ENCODE measurements at places on chromosomes 1 and 21.

GRCh38 chr1:4221107-4221506, 321.0 kb upstream of the C1orf174 start:
- H3K4me1 ChIP-seq: no peaks in the 10 kb centered on the region
- H3K4me3 ChIP-seq: no peak overlapping the region
- H3K27ac ChIP-seq: no peak overlapping the region

- no peaks in the 10 kb centered on the region for H3K36me3 ChIP-seq
- H3K4me1 ChIP-seq: no peaks in the 10 kb centered on the region
- no peak overlapping the region for H3K4me3 ChIP-seq
- H3K27me3 ChIP-seq: no peaks in the 10 kb centered on the region
- no peak for DNase-seq
- H3K27ac ChIP-seq: no peak overlapping the region
Measured at GRCh38 chr1:24528744-24529143, 26.1 kb downstream of the RCAN3 start.

- no peaks in the 10 kb centered on the region for H3K27me3 ChIP-seq
- peaks cover 53% of the 10 kb centered on the region for H3K4me1 ChIP-seq
Measured at GRCh38 chr1:180633057-180634056, 1.5 kb downstream of the XPR1 start.

DNA sequence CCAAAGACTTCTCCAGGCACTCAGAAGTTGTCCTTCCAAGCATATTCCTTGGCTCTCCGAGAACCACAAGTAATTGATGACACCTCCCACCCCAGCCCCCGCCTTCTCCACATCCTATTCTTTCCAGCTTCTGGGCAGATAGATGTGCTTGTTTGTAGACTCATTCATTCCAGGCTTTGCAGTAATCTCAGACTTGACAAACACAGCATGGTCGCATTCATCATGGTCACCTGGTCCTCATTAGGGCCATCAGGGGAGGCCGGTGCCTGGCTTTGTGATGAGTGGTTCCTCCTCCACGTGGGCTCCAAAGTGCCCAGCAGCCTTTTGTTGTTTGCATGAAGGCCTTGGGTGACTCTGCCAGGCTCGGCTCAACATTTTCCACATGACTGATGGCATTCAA, 28.5 kb upstream of the KCNE2 start:
- H3K36me3 ChIP-seq: no peaks in the 10 kb centered on the region
- no peak overlapping the region for H3K27ac ChIP-seq
- H3K27me3 ChIP-seq: no peaks in the 10 kb centered on the region
- no peak overlapping the region for H3K4me3 ChIP-seq

GRCh38 chr1:63772876-63773275, 941 bp upstream of the ROR1 start:
- H3K27ac ChIP-seq: no peak overlapping the region
- H3K4me3 ChIP-seq: no peak overlapping the region
- DNase-seq: no peak
- H3K4me1 ChIP-seq: peaks cover 22% of the 10 kb centered on the region

GRCh38 chr21:29105218-29105617, 25.2 kb upstream of the MAP3K7CL start:
- no peak overlapping the region for H3K4me3 ChIP-seq
- H3K4me1 ChIP-seq: no peaks in the 10 kb centered on the region
- no peaks in the 10 kb centered on the region for H3K27me3 ChIP-seq
- H3K36me3 ChIP-seq: no peaks in the 10 kb centered on the region
- no peak overlapping the region for H3K27ac ChIP-seq
- no peak for DNase-seq

DNA sequence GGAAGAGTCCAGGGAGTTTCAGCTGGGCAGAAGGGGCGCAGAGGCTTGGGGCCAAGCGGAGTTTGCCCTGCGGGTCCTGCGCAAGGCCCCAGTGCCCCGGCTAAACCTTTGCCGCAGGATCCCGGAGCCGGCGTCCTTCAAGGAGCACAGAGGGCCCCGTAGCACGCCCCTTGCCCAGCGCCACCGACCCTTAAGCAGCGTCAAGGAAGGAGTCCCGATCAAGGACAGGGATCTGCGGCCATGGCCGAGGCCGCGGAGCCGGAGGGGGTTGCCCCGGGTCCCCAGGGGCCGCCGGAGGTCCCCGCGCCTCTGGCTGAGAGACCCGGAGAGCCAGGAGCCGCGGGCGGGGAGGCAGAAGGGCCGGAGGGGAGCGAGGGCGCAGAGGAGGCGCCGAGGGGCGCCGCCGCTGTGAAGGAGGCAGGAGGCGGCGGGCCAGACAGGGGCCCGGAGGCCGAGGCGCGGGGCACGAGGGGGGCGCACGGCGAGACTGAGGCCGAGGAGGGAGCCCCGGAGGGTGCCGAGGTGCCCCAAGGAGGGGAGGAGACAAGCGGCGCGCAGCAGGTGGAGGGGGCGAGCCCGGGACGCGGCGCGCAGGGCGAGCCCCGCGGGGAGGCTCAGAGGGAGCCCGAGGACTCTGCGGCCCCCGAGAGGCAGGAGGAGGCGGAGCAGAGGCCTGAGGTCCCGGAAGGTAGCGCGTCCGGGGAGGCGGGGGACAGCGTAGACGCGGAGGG, 520 bp downstream of the CLIC6 start:
- no peaks in the 10 kb centered on the region for H3K36me3 ChIP-seq
- H3K4me3 ChIP-seq: peak overlapping the region; percentile 38
- H3K27ac ChIP-seq: no peak overlapping the region
- H3K27me3 ChIP-seq: peaks cover 54% of the 10 kb centered on the region
- H3K4me1 ChIP-seq: peaks cover 22% of the 10 kb centered on the region

GRCh38 chr1:83130886-83131691, 867.8 kb downstream of the TTLL7 start:
- H3K4me3 ChIP-seq: no peak overlapping the region
- no peaks in the 10 kb centered on the region for H3K36me3 ChIP-seq
- no peaks in the 10 kb centered on the region for H3K27me3 ChIP-seq
- DNase-seq: no peak
- no peaks in the 10 kb centered on the region for H3K4me1 ChIP-seq
- H3K27ac ChIP-seq: no peak overlapping the region

DNA sequence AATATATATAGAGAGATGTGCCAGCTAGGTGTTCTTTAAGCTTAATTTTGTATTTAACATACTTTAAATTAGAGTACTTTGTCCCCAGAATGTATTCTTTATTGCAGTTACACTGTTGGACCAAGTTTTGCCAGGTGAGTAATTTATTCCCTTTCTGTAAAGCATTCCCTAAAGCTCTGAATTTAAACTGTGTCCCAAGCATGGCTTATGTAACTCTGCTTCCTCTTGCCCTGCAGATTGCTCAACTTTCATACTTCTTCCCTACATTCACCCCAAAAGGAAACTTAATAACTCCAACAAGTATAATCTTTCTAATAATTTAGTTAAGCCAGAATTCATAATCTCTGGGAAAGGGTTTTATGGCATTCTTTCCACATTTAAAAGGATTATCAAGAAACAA, 5.6 kb downstream of the LYPLAL1 start:
- H3K27me3 ChIP-seq: no peaks in the 10 kb centered on the region
- no peak overlapping the region for H3K4me3 ChIP-seq
- peaks cover 24% of the 10 kb centered on the region for H3K4me1 ChIP-seq

DNA sequence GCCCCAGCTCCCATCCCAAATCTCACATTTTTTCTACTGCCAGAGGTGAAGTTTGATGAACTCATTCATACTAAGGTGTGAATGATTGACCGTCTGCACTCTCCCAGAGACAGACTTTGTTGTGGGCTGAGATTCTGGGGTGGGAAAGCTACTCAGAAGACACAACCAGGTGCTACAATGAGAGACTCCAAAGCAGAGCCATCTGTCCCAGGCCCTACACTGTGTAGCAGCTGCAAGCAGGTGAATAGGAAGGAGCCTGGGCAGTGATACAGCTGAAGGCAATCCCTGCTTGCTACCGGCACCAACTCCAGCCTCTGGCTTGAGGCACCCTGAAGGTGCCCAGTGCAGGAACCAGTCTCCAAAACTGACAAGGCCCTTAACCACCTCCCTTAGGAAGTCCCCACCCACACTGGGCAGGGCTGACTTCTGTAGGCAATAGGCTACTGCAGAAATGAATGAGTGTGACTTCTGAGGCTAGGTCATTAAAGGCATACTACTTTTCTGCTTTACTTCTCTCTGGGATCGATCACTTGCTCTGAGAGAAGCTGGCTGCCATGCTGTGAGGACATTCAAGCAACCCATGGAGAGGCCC, 79.7 kb upstream of the RUNX3 start:
- H3K36me3 ChIP-seq: no peaks in the 10 kb centered on the region
- no peak overlapping the region for H3K27ac ChIP-seq
- DNase-seq: no peak
- H3K4me3 ChIP-seq: no peak overlapping the region
- H3K27me3 ChIP-seq: peaks cover 4% of the 10 kb centered on the region

DNA sequence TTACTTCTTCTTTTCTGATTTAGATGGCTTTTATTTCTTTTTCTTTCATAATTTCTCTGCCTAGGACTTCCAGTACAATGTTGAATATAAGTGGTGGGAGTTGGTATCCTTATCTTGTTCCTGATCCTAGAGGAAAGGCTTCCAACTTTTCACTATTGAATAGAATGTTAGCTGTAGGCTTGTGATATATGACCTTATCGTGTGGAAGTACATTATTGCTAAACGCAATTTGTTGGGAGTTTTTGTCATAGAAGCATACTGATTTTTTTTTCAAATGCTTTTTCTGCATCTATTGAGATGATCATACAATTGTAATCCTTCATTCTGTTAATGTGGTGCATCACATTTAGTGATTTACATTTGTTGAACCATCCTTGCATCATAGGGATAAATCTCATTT, 79.5 kb downstream of the FASLG start:
- H3K36me3 ChIP-seq: no peaks in the 10 kb centered on the region
- H3K4me3 ChIP-seq: no peak overlapping the region
- H3K4me1 ChIP-seq: no peaks in the 10 kb centered on the region
- no peak overlapping the region for H3K27ac ChIP-seq

- DNase-seq: no peak
- no peak overlapping the region for H3K27ac ChIP-seq
- no peaks in the 10 kb centered on the region for H3K27me3 ChIP-seq
Measured at GRCh38 chr1:53578358-53578757, 119.2 kb downstream of the DMRTB1 start.

GRCh38 chr1:53979712-53980450, 33.7 kb downstream of the LRRC42 start:
- no peaks in the 10 kb centered on the region for H3K4me1 ChIP-seq
- no peaks in the 10 kb centered on the region for H3K27me3 ChIP-seq
- no peak overlapping the region for H3K27ac ChIP-seq
- DNase-seq: no peak
- no peak overlapping the region for H3K4me3 ChIP-seq

DNA sequence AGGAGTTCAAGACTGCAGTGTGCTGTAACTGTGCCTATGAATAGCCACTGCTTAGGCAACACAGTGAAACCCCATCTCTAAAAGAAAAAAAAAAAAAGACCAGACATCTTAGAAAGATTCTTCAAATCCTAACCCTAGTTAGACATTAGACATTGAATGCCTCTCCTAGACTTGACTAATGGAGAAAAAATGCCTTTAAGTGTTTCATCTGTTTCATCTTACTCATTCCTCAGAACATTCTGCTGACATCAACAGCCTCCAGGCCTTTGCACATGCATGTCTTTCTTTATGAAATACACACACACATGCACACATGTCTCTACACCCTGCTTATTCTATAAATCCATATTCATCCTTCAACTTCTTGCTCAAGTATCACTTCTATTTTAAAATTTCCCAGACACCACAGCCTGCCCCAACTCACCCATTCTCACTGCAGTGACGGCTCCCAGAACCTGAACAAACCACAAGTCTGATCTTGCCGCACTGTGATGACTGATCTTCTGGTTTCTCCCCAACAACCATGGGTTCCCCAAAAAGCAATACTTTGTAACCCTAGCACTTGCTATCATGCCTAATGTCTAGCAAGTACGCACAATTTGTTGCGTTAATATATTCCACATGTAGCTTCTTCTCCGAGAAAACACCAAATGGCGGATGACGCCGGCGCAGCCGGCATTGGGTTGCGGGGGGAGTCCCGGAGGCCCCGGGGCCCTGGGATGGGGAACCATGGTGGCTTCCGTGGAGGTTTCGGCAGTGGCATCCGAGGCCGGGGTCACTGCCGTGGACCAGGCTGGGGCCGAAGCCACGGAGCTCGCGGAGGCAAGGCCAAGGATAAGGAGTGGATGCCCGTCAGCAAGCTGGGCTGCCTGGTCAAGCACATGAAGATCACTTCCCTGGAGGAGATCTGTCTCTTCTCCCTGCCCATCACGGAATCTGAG, 37.4 kb downstream of the LRRC52 start:
- no peak for DNase-seq
- H3K27ac ChIP-seq: no peak overlapping the region
- peaks cover 25% of the 10 kb centered on the region for H3K27me3 ChIP-seq
- H3K4me1 ChIP-seq: no peaks in the 10 kb centered on the region

DNA sequence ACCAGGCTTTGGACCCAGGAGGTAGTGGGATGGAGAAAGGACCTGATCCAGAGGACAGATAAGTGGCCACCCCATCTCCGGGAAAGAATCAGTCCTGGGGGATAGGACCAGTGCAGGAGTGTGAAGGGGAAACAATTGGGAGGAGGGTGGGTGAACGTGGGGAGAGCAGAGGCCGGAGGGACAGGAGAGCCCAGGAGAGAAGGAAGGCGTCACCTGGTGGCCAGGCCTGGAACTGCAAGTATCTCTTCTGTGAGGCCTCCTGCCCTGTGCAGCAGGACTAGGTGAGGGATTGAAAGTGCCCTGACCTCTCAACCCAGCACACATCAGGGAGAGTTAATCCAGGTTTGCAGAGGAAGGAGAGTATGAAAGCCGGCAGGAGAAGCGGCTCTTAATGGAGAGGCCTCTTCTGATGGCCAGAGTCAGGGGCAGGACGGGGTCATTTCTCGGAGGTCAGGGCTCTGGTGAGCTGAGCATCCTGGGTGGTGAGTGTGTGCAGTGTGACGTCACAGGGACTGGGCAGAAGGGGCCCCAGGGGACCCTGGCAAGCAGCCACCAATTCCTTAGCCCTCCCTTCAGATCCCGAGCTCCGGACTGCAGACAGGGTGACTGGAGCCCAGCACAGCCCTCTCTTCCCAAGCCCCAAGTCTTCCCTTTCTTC, 9.2 kb upstream of the LAD1 start:
- no peak overlapping the region for H3K27ac ChIP-seq
- H3K4me3 ChIP-seq: no peak overlapping the region
- no peaks in the 10 kb centered on the region for H3K36me3 ChIP-seq
- H3K27me3 ChIP-seq: no peaks in the 10 kb centered on the region
- peak; percentile 87 for DNase-seq

- no peaks in the 10 kb centered on the region for H3K27me3 ChIP-seq
- DNase-seq: no peak
- no peak overlapping the region for H3K27ac ChIP-seq
- H3K4me3 ChIP-seq: no peak overlapping the region
Measured at GRCh38 chr1:218930472-218931241, 243.0 kb upstream of the LYPLAL1 start.

- no peak overlapping the region for H3K27ac ChIP-seq
- H3K27me3 ChIP-seq: no peaks in the 10 kb centered on the region
- H3K4me1 ChIP-seq: no peaks in the 10 kb centered on the region
Measured at GRCh38 chr1:240912821-240913220, 300.9 kb upstream of the GREM2 start.

All from spleen (tissue), 13 donors.